ENCODE measurements at places on chromosomes 2 and 18.

DNA sequence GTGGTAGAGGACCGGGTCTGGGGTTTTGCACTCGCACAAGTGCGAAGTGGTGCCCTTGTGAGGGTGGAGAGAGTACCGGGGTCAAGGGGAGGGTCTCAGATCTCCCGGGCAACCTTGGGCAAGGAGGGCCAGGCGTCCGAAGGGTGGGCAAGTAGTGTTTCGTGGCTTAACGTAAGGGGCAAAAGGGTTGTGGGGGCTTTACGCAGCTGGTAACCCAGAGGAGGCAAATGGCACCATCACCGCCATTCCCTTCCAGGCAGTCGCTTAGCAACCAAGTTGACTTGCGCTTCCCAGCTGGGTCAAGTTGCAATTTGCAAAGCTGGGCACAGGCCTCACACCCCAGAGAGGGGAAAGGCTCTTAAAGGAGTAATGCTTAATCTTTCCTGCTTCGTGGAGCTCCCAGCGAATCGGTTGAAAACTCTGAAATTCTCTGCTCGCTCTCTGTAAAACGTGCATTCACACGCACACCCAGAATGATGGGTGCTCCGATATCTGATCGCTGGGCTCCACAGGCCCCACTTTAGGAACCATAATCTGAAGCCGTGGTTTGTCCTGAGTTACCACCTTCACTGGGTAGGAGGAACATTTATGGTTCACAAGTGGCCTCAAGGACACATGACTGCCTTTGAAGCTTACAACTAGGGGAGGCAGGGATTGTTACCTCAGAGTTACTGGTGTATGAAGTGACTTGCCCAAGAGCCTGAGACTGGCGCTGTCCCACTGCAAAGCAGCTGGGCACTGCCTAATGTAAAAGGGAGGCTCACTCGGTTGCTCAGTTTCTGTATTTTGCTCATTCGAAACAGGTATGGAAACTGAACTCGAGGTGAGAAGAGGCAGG, 127.9 kb downstream of the UXS1 start:
- DNase-seq: no peak

- DNase-seq: no peak
Measured at GRCh38 chr2:17301437-17301836, 216.8 kb downstream of the RAD51AP2 start.

- DNase-seq: no peak
Measured at GRCh38 chr2:186855216-186855615, 6.2 kb upstream of the ZSWIM2 start.

GRCh38 chr2:207260947-207261346, 95.2 kb upstream of the KLF7 start:
- DNase-seq: no peak

GRCh38 chr2:25062511-25062917, 20.6 kb downstream of the EFR3B start:
- no peak for DNase-seq

DNA sequence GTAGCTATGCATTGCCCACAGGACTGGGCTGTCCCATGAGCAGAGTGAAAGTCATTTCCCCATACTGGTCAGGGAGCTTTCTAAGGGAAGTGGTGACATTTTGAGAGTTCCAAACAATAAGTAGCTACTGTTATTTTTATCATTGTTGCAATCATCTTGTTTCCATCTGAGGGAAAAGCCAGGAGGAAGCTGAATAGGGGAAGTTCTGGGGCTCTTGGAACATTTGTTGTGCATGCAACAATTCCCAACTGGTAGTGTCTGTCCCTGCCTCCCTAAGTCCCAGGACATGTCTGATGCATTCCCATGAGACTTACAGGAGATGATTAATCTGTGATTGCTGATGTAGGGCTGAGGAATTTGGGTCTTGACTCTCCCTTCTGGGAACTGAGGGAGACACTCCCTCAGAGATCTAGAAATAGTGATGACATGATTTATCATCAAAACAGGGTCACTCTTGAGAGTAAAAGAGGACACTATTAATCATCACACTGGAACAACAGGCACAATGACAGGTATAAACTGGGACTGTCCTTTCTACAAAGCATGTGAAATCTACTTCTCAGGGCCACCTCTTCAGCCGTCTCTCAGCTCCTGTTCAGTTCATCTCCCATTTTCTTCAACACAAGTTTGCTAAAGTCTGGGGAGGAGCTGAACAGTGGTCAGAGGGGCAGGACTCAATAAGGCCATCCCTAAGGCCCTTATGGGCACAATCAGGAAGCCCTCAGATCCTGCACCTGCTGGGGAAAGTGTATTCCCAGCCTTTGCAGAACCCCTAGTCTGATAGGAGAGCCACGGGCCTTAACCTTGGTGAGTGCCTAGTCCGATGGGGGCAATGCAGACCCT, 28.0 kb upstream of the MARCO start:
- DNase-seq: no peak

DNA sequence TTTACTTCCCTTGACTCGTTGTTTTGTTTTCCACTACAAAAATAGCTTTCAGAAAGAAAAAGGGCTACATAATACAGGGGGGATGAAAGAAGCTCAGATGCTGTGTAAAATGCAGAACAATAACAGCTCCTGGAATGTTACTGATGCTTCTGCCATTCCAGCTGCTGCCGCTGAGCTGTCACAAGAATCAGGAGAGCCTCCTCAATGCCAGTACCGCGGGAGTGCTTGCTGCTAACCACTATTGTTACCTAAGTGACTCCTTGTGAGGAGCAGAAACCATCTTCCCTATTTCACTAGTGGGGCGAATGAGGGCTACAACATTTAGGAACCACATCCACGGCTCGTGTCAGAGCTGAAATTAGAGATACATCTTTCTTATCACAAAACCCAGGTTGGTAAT, 384.8 kb downstream of the GALR1 start:
- no peak for DNase-seq

DNA sequence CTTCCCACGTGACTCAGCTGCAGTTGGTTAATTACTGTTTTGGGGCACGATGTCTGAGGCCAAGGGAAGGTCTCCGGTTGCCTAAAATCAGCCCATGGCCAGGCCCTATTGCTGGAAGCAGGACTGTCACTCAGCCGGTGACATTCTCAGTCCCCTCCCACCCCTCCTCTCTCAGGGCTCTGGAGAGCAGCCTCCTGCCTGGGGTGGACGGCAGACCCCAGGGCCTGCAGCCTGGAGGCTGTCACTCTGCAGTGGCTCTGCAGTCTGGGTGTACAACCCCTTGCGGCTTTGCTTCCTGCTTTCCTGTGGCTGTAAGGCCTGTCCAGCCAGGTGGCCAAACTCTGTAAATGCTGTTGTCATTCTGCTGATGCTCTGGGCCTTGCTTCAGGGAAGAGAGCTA, 32.8 kb downstream of the ZBTB7C start:
- no peak for DNase-seq

- DNase-seq: no peak
Measured at GRCh38 chr2:111055735-111056134, 65.0 kb upstream of the BCL2L11 start.

DNA sequence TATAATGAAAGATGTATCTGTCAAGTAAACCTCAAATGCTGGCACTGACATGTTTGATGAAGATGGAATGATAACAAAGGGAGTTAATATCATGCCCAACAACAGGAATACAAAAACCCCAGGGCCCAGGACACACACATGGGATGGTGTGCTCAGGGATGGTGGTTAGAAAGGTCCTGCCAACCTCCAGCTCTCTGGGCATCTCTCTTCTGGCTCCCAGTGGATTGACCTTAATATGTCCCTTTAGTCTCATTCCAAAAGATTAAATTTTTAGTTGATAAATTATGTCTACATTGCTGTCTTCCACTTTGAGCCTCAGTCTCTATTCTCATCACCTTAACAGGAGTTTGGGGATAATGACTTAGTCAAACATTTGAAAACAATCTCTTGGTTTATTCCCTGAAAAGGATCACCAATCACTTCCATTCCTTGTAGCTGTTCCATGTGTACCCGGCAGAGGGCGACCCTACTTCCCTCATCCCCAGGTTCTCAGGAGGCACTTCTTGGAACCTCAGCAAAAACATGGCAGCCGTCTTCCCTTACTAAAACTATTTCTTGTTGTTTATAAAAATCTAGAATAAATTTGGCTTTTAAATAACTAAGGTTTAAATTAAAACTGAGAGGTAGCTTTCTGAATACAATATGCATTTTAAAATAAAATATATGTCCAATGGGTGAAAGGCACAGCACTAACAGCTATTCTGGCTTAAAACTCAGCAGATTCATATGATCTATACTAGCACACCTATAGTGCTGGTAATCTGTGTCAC, 29.6 kb downstream of the MCEE start:
- DNase-seq: peak; percentile 24

GRCh38 chr18:50700245-50701165, 119.3 kb downstream of the MRO start:
- DNase-seq: no peak

DNA sequence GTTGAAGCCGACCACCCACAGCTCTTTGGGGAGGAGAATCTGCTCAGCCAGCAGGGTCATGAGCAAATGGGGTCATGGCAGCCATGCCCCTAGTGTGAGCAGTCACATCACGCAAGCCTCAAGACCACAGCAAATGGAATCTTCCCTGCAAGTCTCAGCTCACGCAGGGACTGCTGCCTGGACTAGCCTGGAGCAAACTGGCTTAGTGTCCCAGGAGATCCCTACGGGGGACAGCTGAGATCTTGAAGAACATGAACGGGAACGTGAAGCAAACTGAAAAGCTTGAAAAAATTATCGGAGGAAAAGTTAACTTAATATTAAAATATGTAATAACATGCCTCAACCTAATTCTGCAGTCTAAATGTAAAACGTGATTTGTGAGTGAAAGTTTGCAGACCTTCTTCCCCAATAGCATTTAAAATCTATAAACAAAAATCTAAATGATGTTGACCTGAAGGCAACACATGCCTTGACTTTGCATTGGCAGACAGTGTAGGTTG, 118.4 kb downstream of the FAM124B start:
- DNase-seq: no peak

DNA sequence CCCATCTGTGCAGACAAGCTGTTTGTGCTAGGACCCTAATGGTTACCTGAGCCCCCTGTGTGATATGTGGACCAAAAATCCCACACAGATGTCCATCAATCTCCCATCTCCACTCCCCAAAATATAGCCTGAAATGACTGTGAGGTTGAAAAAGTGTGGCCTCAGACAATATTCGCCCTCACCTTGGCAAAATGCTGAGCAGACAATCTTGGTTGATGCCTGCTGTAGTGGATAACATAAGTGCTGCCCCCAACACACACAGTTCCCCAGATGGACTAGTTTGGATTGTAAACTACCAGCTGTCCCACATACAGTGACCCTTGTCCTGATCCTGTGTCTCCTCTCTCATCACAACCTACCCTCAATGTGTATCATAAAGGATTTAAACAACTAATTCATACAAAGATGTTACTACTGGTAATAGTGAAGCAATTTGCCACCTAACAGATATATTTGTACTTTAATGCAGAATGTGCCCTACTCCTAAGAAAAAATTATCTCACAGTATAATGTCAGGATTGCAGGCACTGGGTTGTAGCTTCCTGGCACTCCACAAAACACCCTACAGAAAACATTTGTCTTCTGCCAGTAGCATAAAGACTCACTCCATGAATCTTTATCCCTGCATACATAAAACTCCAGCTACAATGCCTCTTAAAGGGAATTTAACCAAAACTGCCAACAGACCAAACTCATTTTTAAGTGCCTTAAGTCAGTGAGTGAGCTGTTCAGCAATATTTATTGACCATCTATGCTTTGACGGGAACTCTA, 161.6 kb downstream of the FBXO15 start:
- no peak for DNase-seq

GRCh38 chr2:136085453-136086209, 32.3 kb downstream of the CXCR4 start:
- no peak for DNase-seq

GRCh38 chr2:52861596-52861995, 906.0 kb upstream of the CHAC2 start:
- no peak for DNase-seq

DNA sequence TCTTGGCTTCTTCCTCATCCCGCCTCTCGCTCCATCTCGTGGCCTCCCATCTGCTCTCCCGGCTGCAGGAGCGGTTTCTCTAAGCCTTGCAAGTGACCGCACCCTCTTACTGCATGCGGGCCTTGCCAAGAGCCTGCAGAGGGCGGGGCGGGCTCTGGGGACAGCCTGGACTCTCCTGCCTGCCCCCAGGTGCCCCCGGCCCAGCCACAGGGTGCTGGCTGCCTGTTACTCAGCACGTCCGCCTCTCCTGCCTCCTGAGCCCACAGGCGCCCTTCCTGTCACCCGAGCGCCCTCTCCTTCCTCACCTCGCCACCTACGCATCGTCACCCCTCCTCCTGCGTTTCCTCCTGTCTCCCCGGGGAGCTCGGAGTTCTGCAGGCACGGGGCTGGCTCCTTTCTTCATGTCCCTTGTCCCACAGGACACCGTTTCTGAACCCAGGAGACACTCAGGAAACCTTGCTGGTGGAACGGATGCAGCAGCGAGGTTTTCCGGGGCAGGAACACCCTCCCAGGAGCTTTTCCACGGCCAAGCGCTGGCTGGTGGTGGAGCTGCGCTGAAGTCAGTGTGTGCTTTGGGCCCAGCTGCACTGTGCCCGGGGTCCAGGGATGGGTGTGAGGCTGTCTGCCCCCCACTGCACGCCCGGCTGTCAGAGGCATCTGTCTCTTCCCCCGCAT, 28.5 kb downstream of the HPCAL1 start:
- DNase-seq: peak; percentile 47

DNA sequence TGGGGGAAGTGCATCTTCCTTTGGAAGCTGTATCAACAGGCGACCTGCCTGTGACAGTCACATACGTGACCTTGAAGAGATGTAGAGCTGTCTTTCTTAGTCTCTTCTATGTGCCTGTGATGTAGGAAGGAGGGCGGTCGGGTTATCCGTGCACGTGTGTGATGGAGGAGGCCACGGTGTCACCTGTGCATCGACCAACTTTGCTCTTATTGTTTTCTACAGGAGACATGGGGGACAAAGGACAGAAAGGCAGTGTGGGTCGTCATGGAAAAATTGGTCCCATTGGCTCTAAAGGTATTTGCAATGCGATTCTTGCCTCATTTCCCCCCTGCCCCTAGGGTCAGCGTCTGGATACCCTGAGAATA, 20.7 kb upstream of the ALLC start:
- DNase-seq: no peak

GRCh38 chr2:57804971-57805370, 241.6 kb upstream of the VRK2 start:
- DNase-seq: no peak

- no peak for DNase-seq
Measured at GRCh38 chr18:44799382-44799906, 118.8 kb downstream of the SETBP1 start.

- no peak for DNase-seq
Measured at GRCh38 chr2:101828257-101828656, 130.8 kb downstream of the MAP4K4 start.

- no peak for DNase-seq
Measured at GRCh38 chr2:134290358-134290757, 36.5 kb downstream of the MGAT5 start.

- DNase-seq: no peak
Measured at GRCh38 chr2:233301811-233302210, 5.8 kb upstream of the SAG start.

DNA sequence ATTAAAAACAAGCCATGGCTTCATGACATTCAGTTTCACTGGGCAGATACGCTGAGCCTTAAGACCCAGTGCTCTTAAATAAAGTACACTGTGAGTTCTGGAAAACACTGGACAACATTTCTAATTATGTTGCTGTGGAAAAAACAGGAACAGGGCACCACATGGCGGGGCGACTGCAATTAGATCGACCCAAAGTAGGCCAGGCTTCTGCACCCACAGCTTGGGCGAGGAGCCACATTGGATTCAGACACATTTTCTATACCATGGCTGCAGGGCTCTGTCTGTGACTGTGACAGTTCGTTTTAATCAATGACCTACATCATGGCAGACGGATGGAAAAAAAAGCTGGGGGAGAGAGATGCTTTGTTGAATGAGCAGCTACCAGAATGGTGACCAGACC, 227.2 kb upstream of the HS6ST1 start:
- DNase-seq: no peak

GRCh38 chr2:127498386-127498785, 27.9 kb downstream of the IWS1 start:
- no peak for DNase-seq

Data from stimulated activated CD4-positive, alpha-beta T cell treated with anti-CD3 and anti-CD28 coated beads, Interleukin-1b, Interleukin-23, amount 100 ng/mL, for 1 hour (primary cell).